Stimulated activated CD8-positive, alpha-beta memory T cell treated with anti-CD3 and anti-CD28 coated beads, Interleukin-7, amount 100 ng/mL, for 4 hours (primary cell): ENCODE measurements at places on chromosomes 1 and 21.

GRCh38 chr1:87296206-87296605 lies 32.5 kb upstream of the LMO4 start:
- no peak for DNase-seq

GRCh38 chr1:182560392-182560984 lies 28.6 kb downstream of the RNASEL start:
- no peak for DNase-seq

DNA sequence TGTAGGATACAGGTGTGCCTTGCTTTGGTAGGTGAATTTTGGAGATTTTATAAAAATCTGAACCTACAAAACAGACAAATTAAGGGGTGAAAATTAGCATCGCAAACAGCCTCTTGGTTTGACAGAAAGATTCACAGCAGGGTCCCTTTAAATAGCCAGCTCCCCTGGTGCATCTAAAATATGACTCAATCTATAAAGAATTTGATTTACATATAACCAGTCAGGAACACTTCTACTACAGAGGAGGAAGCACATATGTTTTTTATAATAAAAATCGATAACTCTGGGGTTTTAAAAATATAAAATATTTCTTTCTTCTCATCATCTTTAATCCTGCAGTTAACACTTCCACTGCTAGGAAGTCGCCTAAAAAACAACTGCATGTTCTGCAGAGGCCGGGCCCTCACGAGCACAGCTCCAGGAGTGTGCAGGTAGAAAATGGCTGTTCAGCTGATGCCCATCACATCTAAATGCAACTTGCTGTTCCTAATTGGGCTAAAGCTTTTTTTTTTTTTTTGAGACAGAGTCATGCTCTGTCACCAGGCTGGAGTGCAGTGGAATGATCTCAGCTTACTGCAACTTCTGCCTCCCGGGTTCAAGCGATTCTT lies 203.4 kb downstream of the HS2ST1 start:
- DNase-seq = no peak

GRCh38 chr1:235207209-235207565 lies 46.1 kb upstream of the RBM34 start:
- DNase-seq = peak; percentile 15

DNA sequence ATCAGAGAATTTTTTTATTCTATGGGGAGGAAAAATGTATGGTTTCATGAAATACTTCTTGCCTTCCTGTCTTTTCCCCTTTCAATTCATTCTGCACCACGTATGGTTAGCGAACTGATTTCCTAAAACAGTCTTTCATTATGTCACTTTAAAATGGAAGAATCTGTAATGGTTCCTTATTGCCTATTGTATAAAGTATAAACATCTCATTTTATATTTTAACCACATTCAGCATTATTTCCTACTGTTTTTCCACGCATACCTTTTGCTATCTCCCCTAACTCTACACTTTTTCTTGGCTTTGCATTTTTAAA lies 232.3 kb upstream of the B3GALT2 start:
- no peak for DNase-seq

DNA sequence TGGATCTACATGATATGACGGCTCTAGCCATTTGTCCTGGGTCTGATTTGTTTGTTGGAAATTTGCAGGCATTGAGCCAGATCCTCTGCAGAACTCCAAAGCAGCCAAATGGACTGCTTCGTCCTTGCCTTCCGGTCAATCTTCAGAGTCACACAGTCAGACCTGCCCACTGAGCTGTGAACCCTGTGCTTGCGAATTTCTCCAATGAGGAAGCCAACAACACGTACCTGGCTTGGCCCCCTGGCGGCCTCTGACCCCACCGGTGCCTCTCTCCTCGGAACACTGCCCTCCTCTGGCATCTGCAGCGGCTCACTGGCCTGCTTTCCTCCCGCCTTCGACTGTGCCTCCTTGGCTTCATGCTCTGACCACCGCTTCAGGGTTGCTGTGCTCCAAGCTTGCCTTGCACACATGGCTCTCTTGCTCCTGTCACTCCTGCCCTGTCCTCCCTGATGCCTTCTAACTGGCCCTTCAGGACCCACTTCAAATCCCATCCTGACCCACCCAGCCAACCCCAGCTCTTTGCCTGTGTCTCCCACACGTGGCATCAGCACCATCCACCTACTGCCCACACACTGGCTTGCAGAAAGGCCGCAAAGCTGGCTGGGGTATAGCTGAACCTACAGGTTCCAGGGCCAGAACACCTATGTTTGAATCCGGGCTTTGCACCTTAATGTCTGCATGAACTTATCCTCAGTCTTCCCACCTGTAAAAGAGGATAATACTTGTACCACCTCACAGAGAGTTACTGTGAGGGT lies 128.2 kb downstream of the KCNN3 start:
- no peak for DNase-seq

DNA sequence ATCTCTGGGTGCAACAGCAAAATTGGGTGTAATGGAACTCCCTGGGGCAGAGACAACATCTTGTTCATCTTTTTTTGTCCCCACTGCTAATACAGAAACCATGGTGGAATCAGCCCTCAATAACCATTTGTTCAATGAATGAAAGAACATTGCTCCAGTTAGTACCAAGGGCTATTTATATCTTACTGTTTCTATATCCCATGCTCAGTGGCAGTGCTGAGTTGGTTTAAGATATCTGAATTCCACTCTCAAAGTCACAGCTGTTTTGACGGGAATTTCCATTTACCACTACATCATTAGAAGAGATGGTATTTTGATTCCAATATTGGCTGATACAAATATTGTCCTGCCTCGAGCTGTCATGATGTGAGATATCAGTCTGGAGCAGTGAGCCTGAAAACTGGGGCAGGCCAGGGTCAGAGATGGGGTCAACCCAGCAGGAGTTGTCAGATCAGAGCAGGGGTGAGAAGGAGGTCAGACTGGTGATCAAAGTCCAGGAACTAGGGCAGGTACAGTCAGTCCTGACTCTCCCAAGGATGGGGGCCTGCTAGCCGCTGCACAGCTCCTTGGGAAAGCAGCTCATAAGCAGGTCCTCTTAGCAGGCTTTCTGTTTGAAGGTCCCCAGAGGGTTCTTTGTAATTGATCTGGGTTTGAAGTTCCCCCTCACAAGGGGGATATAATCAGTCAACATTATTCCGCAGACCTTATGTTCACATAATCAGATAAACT lies 5.8 kb upstream of the PHC2 start:
- no peak for DNase-seq

DNA sequence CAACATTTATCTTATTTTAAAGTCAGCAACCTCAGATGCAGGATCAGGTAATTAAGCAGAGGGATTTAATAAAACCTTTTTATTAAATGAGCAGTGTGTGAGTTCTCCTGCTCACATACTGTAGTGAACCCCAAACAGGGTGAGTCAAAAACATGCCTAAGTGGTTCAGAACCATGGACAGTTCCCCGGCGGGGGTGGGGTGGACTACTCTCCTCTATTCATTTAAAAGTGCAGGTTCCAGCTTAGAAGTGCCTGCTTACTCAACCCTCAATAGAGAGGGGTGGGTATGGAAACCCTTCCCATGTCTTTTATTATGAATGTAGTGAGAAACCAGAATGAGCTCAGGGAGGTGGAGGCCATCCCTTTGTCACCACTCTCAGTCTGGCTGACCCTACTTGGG lies 397.9 kb downstream of the HHAT start:
- DNase-seq = no peak

- no peak for DNase-seq
Measured at GRCh38 chr1:25038699-25039098, 108.6 kb upstream of the RUNX3 start.

GRCh38 chr1:219090607-219091006 lies 83.1 kb upstream of the LYPLAL1 start:
- DNase-seq = no peak

DNA sequence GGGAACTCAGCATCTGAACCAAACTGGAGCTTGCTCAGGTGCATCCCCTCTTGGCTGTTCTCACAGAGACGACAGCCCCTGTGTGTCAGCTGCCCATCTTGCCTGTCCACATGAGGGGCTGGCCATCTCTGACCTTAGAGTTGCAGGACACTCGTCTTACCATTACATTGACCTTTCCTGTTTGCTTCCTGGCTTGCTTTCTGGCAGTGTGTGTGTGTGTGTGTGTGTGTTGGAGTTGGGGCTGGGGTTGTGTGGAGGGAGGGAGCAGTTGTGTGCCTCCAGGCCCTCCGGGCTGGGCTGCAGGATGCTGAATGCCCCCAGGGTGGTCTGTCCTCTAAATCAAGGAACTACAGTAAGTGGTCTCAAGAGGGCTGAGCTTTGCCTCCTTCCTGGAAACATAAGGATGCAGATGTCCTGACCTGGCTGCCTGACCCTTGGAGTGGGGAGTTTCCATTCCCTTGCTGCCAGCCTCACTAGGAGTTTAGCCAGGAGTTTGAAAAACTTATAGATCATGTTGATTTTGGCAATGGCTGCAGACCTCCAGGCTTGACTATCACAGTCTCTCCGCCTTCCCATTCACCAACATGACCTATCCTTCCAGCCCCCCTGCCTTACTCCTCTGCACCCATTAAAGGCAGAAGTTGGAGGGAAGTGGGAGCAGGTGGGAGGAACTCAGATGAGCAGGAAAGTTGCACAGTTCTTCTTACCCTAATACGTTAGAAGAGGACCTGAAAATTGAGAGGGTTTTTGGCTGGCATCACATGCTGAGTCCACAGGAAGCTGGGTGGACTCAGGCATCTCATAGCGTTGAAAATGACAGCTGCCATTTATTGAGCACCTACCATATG lies 19.0 kb downstream of the RASSF5 start:
- DNase-seq = no peak
